ENCODE measurements at places on chromosomes 6 and 20.

- DNase-seq: peak; percentile 52
Measured at GRCh38 chr6:169407325-169407724, 153.7 kb upstream of the THBS2 start.

DNA sequence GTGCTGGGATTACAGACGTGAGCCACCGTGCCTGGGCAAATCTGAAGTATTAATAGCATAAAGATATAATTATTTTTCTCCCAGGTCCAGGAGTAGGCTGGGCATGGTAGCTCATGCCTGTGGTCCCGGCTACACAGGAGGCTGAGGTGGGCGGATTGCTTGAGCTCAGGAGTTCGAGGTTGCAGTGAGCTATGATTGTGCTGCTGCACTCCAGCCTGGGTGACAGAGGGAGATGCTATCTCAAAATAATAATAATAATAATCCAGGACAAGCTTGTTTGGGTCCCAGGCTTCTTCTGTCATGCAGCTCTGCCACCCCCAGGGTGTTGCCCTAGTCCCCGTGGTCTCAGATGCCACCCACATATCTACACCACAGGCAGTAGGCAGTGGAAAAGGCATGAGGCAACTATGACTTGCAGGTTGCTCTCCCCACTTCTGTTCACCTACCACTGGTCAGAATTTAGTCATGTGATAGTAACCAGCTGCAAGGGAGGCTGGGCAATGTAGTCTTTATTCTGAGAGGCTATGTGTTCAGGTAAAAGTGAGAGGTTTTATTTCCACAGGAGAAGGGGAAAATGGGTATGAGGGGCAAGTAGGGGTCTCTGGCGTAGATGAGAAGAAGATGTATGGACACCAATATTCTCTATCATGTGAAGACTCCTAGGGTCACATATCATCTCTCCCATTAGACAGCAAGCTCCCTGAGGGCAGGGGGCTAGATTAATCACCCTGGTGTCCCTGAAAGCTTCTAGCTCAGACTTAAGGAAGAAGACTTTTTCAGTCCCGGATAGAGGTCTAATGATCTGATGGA lies 25.7 kb downstream of the TCF15 start:
- no peak for DNase-seq

GRCh38 chr6:21931641-21932335 lies 338.2 kb downstream of the SOX4 start:
- no peak for DNase-seq

- DNase-seq: no peak
Measured at GRCh38 chr6:34930221-34930620, 41.2 kb downstream of the ANKS1A start.

DNA sequence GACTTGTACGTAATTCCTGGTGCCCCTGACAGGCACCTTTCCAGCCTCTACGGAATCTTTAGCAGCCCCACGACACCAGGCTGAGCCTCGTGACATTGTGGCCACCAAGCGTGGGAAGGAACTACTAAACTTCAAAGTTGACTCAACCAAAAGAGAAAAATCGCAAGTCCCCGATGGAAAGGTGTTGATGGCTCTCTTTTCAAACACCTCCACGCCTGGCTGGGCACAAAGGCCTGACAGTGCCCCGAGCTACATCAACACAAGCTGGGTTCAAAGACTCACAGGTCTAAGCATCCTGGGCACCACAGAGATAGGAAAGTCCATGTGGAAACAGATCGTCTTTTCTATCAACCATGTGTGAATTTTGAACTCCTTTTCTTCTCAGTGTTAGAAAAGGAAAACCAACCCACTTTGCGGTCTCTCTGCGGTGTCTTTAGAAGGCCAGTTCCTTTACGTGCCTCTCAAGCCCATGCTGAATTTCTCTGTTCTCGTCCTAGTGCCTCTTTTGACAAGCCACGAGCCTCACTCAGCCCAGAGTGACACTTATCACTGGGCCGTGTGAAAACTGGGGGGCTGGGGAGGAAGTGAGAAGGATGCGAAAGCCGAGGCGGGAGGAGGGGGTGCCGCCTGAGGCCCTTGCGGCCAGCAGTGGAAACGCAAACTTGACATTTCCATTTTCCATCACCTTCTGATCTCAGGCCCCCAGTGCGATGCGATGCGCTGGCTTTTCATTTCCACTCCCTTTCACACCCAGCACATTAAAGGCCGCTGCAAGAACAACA lies 59.4 kb downstream of the GFOD1 start:
- DNase-seq: peak; percentile 44

DNA sequence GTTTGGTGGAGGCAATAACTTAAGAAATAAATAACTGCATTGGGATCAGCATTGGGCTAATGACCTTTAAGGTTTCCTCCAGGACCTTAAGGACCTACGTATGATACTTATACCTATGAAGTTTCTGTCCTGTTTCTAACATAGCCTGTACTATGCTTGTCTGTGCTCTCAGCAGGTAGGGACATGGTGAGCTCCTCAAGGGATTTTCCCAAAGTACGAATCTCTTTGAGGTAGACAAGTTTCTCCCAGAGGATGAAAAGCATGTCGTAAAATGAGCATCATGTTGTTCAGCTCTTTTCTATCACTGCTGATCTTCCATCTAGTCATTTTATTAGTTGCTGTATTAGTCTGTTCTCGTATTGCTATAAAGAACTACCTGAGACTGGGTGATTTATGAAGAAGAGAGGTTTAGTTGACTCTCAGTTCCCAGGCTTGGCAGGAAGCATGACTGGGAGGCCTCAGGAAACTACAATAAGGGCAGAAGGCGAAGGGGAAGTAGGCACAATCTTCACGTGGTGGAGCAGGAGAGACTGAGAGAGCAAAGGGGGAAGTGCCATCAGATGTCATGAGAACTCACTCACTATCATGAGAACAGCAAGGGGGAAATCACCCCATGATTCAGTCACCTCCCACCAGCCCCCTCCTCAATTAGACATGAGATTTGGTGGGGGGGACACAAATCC lies 77.8 kb upstream of the TGM3 start:
- DNase-seq: peak; percentile 64

GRCh38 chr20:64196847-64197306 lies 32.6 kb downstream of the MYT1 start:
- no peak for DNase-seq

DNA sequence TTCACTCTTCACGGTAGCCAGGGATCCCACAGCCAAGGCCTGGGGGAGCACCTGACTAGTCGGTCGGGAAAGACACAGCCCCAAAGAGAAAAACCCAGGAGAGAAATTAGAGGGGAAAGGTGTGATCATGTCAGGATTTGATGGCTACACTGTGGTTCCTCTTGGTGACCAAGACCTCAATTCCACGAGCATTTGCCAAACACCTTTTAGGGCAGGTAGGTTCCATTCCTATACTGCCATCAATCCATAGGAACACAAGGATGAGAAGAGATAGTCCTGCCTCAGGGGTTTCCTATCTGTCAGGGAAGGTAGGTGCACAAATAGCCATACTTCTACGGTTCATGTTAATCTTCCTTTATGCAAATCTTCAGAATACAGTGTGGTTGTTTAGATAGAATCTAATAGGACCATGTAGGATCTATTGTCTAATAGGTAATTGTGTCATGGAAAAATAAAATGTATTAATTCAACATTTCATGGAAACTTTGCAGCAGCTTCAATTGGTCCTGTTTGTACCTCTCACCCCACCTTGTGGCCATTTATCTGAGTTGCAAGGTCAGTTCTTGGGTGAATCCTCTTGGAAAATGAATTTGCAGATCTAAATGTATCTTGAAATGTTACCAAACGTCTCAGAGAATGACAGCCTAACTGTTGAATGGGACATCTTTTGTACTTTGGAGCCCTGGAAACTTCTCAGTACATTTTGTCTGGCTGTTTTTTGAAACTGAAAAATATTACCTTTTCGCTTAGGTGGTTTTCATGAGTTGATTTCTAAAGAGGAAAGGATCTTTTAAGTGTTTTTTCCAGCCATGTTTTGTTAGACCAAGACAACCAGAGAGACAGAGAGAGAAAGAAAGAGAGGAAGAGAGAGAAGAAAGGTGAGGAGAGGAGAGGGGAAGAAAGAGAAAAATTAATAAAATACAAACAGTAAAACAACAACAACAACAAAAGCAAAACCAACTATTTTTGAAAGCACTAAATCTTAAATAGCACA lies 33.7 kb upstream of the IYD start:
- peak; percentile 83 for DNase-seq

Measured in muscle of leg (tissue), 16 donors.